ENCODE measurements at places on chromosomes 1 and 21. TPM values are rescaled to one million over a fixed set of nuclear protein-coding genes. Genes with fewer than 3 reads are reported as not detected.

ZNF124 gene
- 54.2 TPM for total RNA-seq

STRIP1 gene
- total RNA-seq = 41.9 TPM

URB2 gene
- total RNA-seq = 8.8 TPM

ETS2 gene
- total RNA-seq = 77.3 TPM

CFAP74 gene
- total RNA-seq = 0.26 TPM

SAMSN1 gene
- total RNA-seq = not detected

LZIC gene
- 31.6 TPM for total RNA-seq

CA6 gene
- total RNA-seq = not detected

SPRR3 gene
- not detected for total RNA-seq

JAM2 gene
- 2.1 TPM for total RNA-seq

INKA2 gene
- 3.5 TPM for total RNA-seq

VWA1 gene
- 2.6 TPM for total RNA-seq

PTGER3 gene
- 1.5 TPM for total RNA-seq

PCP4L1 gene
- total RNA-seq = not detected

EPHB2 gene
- 12.3 TPM for total RNA-seq

FCGR1A gene
- total RNA-seq = not detected

ERRFI1 gene
- total RNA-seq = 46.2 TPM

GBP2 gene
- total RNA-seq = 96.8 TPM

All from fibroblast of lung (primary cell).